ENCODE measurements at places on chromosomes 16 and 17. TPM values are rescaled to one million over a fixed set of nuclear protein-coding genes. Genes with fewer than 3 reads are reported as not detected.

The MYO15B gene
- 20.4 TPM for total RNA-seq

The KRT9 gene
- total RNA-seq: not detected

The KLHL10 gene
- 0.25 TPM for total RNA-seq

The IRX3 gene
- total RNA-seq: not detected

The TANC2 gene
- total RNA-seq: 140 TPM

The ARRB2 gene
- total RNA-seq: 13.3 TPM

The HNF1B gene
- total RNA-seq: not detected

The LITAFD gene
- total RNA-seq: not detected

The TNFRSF13B gene
- total RNA-seq: not detected

The SLC12A3 gene
- not detected for total RNA-seq

The RASL10B gene
- total RNA-seq: 5.4 TPM

The PHOSPHO1 gene
- 1.7 TPM for total RNA-seq

The TMC5 gene
- total RNA-seq: 0.49 TPM

The SNAI3 gene
- under 0.01 TPM for total RNA-seq

The TBC1D3K gene
- not detected for total RNA-seq

The KRT28 gene
- total RNA-seq: 0.25 TPM

The TP53TG3C gene
- total RNA-seq: not detected

The TMEM92 gene
- not detected for total RNA-seq

The SLC47A1 gene
- total RNA-seq: 3.7 TPM

The TEKT1 gene
- 2.0 TPM for total RNA-seq

The KRT39 gene
- not detected for total RNA-seq

The TOM1L2 gene
- 20.2 TPM for total RNA-seq

The C16orf78 gene
- not detected for total RNA-seq

The PDE6G gene
- not detected for total RNA-seq

The ZNF629 gene
- 12.3 TPM for total RNA-seq

The RMI2 gene
- total RNA-seq: 3.7 TPM

The TBC1D3C gene
- total RNA-seq: under 0.01 TPM

All from temporal lobe (tissue), 4 donors.